ENCODE measurements at places on chromosomes 1 and 21.

- no peak for DNase-seq
These were observed 152.2 kb upstream of the C1orf105 start for GRCh38 chr1:172268237-172268636.

GRCh38 chr1:216884614-216885229, 161.5 kb upstream of the ESRRG start:
- no peak for DNase-seq

DNA sequence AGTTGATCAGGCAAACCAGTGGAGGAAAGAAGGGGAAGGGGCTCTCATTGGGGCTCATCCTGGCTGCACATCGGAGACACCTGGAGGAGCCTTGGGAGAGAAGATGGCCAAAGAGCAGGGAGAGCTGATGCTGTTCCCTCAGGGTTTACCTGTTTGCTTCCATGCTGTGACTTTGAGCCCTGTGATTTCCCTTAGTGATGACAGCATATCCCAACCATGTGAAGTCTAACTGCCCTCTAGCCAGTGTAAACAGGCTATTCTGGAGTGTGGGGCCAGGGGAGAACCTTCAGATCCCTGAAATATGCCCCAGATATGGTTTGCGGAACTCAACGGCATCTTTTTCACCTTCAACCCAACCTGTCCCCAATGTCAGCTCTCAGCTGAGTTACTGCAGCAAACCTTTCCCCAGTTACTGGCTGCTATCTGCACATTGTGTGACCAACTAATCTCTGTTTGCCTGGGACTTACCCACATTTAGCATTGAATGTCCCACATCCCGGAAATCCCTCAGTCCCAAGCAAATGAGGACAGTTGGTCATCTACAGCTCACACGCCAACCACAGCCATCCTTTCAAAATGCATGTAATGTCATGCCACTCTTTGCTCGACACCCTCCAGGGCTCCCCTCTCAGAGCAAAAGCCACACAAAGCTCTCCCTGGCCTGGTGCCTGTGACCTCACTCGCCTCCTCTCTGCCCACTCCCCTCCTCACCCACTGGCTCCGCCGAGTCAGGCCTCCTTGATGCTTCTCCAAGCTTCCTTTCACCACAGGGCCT, 242.3 kb downstream of the KCNJ6 start:
- DNase-seq, result no peak

GRCh38 chr1:20069874-20070273, at the start of gene PLA2G5:
TSS of gene PLA2G5 (plus strand) at chr1:20070194. CDS start at chr1:20084831, 14,637 bp downstream.
- DNase-seq, result no peak

- no peak for DNase-seq
These were observed 513 bp downstream of the PBX1 start for GRCh38 chr1:164559342-164560051.

GRCh38 chr1:17281775-17282181, 26.2 kb upstream of the PADI4 start:
- DNase-seq, result no peak

- DNase-seq, result no peak
These were observed 97.0 kb downstream of the GDAP2 start for GRCh38 chr1:117832453-117832852.

GRCh38 chr1:201198598-201198997, 8.0 kb downstream of the IGFN1 start:
- no peak for DNase-seq

DNA sequence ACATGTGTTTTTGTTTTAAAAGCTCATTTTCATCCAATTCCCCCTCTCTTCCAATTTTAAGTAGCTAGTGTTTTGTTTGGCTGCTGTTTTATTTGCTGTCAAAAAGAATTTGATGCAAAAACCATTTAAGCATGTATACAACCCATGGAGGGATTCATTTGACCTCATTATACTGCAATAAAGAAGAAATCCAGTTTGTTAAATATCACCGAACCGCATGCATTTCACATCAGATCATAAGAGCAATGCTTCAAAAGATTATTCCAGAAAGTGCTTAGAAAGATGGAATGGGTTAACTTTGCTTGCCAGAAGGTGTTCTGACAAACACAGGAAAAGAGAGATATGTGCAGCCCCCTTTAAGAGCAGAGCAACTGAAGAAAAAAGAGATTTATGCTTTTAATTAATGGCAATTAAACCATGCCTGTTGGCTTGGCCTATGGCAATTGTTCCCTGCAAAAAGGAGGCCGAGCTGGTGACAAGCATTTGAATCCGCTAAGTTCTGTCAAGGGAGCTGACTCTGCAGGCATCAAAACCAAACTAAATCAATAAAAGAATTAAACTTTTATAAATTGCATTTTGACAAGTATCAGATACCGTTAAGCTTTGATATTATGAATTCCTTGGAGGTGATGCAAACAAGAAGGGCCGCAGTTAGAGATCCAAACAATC, 14.4 kb upstream of the BARHL2 start:
- no peak for DNase-seq

DNA sequence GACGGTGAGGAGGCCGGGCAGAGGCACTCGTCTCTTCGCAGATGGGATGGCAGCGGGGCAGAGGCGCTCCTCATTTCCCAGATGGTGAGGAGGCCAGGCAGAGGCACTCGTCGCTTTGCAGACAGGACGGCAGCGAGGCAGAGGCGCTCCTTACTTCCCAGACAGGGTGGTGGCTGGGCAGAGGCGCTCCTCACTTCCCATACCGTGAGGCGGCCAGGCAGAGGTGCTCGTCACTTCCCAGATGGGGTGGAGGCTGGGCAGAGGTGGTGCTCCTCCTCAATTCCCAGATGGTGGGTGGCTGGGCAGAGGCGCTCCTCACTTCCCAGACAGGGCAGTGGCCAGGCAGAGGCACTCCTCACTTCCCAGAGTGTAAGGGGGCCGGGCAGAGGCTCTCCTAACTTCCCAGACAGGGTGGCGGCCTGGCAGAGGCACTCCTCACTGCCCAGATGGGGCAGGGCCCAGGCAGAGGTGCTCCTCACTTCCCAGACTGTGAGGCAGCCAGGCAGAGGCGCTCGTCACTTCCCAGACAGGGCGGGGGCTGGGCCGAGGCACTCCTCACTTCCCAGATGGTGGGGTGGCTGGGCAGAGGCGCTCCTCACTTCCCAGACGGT, 9.9 kb downstream of the TCHHL1 start:
- no peak for DNase-seq

GRCh38 chr1:154404984-154405746, at the start of gene IL6R:
TSS of gene IL6R (plus strand) at chr1:154405343. CDS start at chr1:154405630, 287 bp downstream.
- peak; percentile 73 for DNase-seq

- no peak for DNase-seq
These were observed 220.3 kb upstream of the FGGY start for GRCh38 chr1:59076612-59077011.

- DNase-seq, result no peak
These were observed 19.5 kb downstream of the ATF3 start for GRCh38 chr1:212628046-212628445.

- no peak for DNase-seq
These were observed 862.7 kb downstream of the PLA2G4A start for GRCh38 chr1:187691439-187691838.

- DNase-seq, result no peak
These were observed 98.0 kb downstream of the WDR4 start for GRCh38 chr21:42781150-42781970.

- no peak for DNase-seq
These were observed 1047.6 kb upstream of the ADGRL4 start for GRCh38 chr1:80054129-80054528.

GRCh38 chr1:151514366-151514765, 3.2 kb downstream of the CGN start:
- DNase-seq, result no peak

GRCh38 chr1:70864302-70864701, 183.3 kb downstream of the PTGER3 start:
- no peak for DNase-seq

DNA sequence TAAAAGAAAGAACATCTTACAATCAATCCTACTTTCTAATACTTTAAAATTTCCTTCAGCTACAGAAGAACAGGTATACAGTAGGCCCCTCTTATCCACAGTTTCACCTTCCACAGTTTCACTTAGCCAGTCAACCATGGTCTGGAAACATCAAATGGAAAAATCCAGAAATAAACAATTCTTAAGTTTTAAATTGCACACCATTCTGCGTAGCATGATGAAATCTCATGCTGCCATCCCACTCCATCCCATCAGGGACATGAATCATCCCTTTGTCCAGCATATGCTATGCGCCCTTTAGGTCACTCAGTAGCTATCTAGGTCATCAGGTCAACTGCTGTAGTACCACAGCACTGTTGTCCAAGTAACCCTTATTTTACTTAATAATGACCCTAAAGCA, 67.7 kb downstream of the HSF2BP start:
- DNase-seq, result no peak

DNA sequence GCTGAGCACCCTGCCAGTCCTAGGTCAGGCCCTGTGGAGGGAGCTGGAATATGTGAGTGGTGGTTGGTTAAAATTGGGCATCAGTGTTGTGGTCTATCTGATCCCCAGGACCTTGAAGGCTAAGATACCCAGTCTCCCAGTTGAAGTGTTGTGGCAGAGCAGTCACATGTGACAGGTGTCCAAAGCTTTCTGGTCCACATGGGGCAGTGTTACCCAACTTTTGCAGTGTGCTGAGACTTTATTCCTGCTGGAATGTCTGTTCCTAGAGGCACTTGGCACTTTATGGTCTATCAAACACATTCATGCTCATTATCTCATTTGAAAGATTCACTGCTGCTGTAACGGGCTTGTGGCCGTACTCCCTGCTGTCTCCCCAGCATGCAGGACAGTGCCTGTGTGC, 21.0 kb upstream of the LORICRIN start:
- DNase-seq, result no peak

- no peak for DNase-seq
These were observed 46.0 kb downstream of the RPL5 start for GRCh38 chr1:92877792-92878191.
